ENCODE measurements at places on chromosomes 6 and 20. TPM values are rescaled to one million over a fixed set of nuclear protein-coding genes. Genes with fewer than 3 reads are reported as not detected.

DNA sequence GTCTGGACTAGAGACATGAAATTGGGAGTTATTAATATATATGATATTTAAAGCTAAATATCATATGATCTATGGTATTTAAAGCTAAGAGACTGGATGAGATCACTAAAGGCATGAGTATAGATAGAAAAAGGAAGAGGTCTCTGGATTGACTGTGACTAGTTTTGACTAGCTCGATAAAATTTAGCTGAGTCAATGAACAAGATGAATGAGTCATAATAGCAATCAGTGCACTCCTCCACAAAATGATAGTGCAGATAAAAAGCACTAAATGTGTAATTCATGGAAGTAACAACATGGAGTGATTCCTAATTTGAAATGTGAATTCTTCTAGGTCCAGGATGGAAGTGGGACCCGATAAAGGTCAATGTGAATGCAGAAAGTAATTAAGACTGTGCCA, 127.4 kb downstream of the PFDN4 start:
- H3K36me3 ChIP-seq, result no peaks in the 10 kb centered on the region
- H3K4me1 ChIP-seq, result no peaks in the 10 kb centered on the region
- H3K27ac ChIP-seq, result no peak overlapping the region
- no peaks in the 10 kb centered on the region for H3K27me3 ChIP-seq
- DNase-seq, result no peak

Gene HNF4A
- not detected for total RNA-seq

- H3K27ac ChIP-seq, result no peak overlapping the region
- no peaks in the 10 kb centered on the region for H3K27me3 ChIP-seq
- H3K4me3 ChIP-seq, result no peak overlapping the region
- H3K36me3 ChIP-seq, result peaks cover 34% of the 10 kb centered on the region
These were observed 14.3 kb downstream of the ITPA start for GRCh38 chr20:3223651-3223993.

- peaks cover 10% of the 10 kb centered on the region for H3K4me1 ChIP-seq
- H3K36me3 ChIP-seq, result no peaks in the 10 kb centered on the region
- no peak for DNase-seq
- no peak overlapping the region for H3K4me3 ChIP-seq
- no peak overlapping the region for H3K27ac ChIP-seq
These were observed 31.5 kb upstream of the ADTRP start for GRCh38 chr6:11810039-11810541.

GRCh38 chr6:5557506-5557905, 296.2 kb downstream of the FARS2 start:
- no peak overlapping the region for H3K4me3 ChIP-seq
- H3K27ac ChIP-seq, result no peak overlapping the region
- H3K36me3 ChIP-seq, result no peaks in the 10 kb centered on the region
- no peak for DNase-seq

Gene SLC17A9
- total RNA-seq, result 3.5 TPM

DNA sequence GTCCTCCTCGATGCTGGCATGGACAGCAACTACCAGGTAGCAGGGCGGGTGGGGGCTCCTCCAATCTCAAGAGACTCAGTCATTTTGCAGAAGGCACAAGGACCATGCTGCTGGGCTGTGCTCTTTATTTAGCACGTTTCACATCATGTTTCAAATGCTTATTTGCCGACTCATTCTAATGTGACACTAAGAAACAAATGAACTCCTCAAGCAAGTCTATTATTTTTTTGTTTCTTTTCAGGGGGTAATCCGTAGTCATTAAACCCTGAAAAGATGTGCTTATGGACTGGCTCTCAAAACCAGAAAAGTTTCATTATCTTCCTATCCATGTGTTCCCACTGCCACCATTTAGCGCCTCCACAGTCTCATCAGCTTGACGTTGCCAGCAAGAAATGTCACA, 92.9 kb downstream of the ANKS1A start:
- H3K27ac ChIP-seq, result no peak overlapping the region
- H3K4me3 ChIP-seq, result no peak overlapping the region
- H3K27me3 ChIP-seq, result no peaks in the 10 kb centered on the region
- no peaks in the 10 kb centered on the region for H3K4me1 ChIP-seq
